Calu3 (cell line): ENCODE measurements at places on chromosomes 12 and 14.
A peak's percentile ranks its signal among the peaks of the same experiment; 100 is the strongest.

DNA sequence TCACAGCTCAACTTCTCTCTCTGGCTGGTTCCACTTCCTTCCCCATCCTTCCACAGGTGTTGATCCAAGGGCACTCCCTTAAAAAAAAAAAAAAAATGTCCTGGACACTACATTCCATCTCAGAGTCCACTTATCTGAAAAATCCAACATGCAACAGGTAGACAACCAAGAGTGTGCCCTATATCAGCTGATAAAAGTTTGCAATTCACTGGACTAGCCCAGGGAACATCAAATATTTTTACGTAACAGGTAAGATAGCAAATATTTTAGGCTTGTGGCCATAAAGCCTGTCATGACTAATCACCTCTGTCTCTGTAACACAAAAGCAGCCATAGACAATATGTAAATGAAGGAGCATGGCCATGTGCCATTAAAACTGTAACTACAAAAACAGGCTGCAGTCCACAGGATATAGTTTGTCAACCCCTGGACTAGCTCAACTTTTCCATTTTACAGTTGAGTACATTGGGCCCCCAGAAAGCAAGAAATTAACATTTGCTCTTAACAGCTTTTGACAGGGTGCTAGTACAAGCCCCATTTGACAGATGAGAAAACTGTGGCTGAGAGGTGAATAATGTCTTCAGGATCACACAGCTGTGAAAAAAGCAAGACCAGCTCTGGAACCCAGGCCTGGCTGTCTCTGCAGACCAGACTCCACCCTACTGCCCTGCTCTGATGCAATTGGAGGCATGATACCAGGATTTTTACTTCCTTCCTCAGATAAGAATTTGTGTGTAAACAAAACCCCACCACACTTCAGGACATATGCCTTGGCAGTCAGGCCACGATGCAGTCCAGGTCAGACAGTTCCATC, 68.9 kb downstream of the CMKLR1 start:
- DNase-seq = no peak

DNA sequence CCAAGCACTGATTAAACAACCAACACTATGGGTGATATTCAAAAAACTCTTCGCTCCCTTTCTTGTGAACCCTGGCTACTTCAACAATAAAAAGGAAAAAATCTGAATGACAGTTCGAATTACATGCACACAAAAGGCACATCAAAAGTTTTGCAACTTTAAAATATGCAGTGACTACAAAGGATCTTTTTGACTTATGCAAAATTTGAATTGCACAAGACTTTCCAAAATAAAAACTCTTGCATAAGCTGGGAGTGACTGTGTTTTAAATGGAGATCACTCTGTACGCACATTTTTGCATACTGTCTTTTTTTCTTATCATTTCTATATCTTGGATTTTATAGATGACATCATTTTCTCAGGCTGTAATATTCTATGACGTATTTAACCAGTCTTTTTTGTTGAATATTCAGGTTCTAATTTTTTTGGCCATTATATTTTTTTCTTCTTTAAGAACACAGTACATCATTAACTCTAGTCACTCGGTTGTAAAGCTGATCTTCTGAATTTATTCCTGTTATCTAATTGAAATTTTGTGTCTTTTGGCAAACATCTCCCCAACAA, 667.6 kb upstream of the TBX3 start:
- DNase-seq = no peak

GRCh38 chr14:72503696-72504368, 390.1 kb downstream of the DPF3 start:
- no peak for DNase-seq

DNA sequence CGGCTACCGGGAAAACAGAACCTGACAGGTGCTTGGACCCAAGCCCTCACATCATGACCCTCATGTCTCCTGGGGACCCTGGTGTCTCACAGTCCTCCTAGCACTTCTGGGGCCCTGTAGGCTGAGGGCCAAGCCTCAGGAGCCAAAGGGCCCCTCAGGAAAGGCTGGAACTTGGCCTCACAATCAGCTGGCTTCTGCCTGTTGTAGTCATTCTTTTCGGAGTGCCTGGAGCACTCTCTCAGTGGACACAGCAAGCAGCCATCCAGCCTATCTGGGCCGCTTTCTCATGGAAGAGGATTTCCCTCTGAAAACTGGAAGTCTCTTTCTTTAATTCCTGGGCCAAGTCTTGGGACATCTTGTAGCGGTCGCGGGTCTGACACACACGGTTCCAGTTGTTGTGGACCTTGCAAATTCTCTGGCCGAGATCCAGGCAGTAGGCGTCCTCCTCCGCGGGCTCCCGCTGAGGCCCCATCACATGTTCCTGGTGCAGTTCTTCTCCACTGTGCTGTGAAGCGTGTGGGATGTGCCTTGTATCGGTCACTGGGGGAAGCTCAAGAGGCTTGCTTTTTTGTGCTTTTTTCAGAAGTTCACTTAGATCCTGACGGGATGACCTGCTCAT, 169.3 kb downstream of the EMP1 start:
- DNase-seq = no peak

DNA sequence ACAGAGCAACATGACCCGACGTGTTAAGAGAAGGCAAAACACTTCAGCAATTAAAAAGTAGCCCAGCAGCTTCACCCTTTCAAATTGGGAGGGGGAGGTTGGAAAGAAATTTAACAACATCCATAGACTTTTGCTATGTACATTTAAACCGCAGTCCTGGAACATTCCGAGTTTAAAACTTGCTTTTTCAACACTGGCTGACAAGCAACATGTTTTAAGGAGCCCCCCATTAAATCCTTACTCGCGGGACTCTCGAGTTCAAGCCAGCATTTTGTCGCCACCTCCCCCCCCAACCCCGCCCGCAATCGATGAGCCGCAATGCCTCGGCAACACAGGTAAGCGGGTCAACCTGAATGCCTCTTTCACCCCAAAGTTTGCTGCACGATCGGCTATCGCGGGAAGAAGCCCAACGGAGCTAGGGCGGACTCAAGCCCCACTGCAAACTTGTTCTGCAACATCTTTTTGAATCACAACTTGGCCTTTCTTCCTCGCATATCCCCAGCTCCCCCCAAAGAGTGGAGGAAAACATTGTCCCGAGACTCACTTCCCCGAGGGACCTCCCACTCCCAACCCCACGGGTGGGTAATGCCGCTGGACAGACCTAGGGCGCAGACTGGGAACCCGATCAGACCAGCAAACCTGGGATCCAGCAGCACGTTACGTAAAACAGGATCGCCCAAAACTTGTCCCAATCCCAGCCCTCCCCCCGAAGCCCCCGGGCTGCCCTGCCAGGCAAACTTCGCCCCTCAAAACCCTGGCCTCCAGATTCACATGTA, 777 bp downstream of the ZFP36L1 start:
- peak; percentile 26 for DNase-seq

DNA sequence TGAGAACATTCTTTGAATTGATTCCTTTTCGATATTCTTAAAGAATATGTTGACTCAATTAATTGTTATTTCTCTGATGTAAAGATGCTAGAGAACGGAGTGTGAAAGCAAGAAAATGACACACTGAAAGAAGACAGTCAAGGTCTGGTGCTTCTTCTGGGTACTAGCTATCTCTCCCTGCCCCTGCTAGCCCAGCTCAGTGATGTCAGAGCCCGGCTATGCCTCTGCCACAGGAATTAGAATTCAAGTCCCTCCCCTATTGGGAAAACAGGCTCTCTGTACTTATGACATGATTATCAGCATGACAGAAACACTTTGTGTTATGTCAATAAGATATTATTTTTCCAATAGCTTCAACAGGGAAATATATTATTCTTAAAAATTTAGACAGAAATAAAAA, 252.4 kb downstream of the KCNC2 start:
- no peak for DNase-seq

DNA sequence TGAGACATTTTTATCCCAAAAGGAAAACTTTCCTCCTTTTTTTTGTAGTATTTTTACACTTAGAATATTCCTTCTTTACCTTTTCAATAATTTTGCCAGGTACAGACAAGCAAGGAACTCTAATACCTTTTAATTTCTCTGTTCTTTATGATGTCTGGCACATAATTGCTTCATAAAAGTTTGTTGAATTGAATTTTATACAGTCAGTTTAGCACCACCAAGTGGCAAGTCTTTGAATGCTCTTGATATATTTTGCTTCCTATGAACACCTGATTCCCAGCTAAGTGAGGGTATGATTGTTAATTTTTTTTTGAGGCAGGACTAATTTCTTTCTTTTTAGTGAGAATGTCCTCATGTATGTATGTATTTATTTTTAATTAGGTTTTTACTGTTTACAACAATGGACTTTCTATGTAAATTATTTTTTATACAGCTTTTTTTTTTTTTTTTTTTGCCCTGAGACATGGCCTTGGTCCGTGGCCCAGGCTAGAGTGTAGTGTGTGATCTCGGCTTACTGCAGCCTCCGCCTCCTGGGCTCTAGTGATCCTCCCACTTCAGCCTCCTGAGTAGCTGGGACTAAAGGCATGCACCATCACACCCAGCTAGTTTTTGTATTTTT, 6.9 kb downstream of the TBC1D15 start:
- DNase-seq = peak; percentile 26

GRCh38 chr12:9646794-9647781, 22.4 kb upstream of the CLEC2D start:
- DNase-seq = no peak
